ENCODE measurements at places on chromosomes 7 and 10.

GRCh38 chr10:110612629-110613028 lies 31.5 kb upstream of the RBM20 start:
- DNase-seq: no peak

GRCh38 chr10:46250481-46250880 lies 36.3 kb upstream of the ANTXRL start:
- no peak for DNase-seq

DNA sequence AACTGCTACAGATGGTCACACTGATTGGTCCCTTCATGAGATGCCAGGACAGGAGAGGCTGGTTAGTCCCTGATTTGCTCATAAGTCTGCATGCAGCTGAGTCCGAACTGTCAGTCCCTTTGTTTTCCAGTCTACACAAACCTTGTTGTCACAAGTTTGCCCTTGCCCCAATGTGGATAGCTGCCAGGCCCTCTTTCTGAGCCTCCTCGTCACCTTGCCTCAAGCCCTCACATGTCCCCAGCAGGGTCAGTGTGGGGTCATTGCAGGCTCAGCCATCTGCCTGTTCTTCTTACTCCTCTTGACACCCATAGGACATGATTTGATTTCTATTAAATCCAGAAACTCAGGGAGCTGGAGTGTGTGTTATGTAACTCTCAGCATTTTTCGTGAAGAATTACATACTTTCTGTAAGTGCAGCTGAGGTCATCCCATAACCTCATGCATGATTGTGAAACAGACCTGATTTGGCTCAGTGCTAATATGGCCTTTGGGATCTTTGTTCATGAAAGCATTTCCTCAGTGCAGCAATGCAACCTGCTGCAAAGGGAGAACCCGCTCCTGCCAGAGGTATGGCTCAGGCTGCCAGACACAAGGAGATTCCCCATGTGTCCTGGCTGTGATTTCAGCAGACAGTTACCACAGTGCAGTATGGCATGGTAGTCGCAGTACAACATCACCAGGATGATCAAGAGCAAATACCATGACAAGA lies 70.0 kb upstream of the ZMIZ2 start:
- no peak for DNase-seq

- DNase-seq: no peak
Measured at GRCh38 chr10:130021383-130021950, 57.4 kb upstream of the EBF3 start.

DNA sequence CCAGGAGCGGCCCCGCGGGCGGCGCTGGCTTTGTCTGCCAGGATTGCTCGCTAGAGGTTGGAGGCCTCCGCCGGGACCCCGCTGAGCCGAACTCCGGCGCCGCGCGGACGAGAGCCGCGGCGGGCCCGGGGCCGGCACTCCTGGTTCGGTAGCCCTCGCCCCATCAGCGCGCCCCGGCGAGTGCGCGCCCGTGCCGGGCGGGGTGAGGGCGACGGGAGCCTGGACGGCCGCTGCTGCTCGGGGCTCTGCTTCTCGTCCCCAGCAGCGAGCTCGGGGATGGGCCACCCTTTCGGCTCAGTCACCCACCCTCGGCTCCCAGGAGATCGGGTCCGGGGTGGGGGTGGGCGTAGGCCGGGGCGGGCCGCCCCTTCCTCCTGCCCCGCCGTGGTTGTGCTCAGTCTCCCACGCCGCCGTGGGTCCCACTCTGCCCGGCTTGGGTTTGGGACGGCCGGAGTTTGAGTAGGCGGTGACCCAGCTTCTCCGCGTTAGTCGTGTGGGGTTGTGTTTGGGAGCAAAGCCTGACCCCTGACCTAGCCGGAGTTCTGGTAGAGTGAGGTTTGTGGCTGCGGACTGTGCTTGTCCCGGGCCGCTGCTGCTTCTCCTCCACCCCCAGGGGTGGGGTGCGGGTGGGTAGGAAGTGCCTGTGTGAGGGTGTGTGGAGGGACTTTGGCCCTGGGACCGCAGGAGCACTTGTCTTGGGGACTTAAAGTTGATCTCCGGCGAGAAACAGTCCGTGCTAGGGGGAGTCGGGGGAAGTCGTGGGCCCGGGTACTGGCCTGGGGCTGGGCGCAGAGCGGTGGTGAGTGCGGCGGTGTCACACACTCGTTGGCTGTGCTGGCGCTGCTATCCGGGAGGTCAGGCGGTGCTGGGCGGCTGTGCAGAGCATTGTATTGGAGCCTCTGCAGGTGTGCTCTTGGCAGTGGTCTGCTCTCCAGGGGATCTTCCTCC lies 677 bp downstream of the TSPAN14 start:
- no peak for DNase-seq

DNA sequence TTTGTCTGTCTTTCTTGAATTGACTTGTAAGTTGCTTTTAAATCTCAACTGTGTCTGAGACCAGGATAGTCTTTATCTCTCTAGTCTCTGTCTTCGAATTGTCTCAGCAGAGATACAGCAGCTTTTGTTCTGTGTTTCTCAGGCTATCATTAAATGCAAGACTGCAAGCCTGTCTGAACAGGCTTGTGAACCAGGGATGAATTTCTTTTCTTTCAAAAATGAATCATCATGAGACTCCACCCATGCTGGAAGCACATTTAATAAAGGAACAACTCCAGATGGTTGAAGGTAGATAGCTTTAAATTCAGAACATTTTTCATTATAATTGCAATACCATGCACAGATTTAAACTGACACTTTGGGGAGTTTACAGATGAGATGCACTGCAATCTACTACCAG lies 155.9 kb downstream of the SEC23IP start:
- peak; percentile 36 for DNase-seq

GRCh38 chr7:42046483-42046882 lies 190.5 kb downstream of the GLI3 start:
- no peak for DNase-seq

- DNase-seq: peak; percentile 28
Measured at GRCh38 chr10:128567551-128567950, 441.3 kb upstream of the MKI67 start.

DNA sequence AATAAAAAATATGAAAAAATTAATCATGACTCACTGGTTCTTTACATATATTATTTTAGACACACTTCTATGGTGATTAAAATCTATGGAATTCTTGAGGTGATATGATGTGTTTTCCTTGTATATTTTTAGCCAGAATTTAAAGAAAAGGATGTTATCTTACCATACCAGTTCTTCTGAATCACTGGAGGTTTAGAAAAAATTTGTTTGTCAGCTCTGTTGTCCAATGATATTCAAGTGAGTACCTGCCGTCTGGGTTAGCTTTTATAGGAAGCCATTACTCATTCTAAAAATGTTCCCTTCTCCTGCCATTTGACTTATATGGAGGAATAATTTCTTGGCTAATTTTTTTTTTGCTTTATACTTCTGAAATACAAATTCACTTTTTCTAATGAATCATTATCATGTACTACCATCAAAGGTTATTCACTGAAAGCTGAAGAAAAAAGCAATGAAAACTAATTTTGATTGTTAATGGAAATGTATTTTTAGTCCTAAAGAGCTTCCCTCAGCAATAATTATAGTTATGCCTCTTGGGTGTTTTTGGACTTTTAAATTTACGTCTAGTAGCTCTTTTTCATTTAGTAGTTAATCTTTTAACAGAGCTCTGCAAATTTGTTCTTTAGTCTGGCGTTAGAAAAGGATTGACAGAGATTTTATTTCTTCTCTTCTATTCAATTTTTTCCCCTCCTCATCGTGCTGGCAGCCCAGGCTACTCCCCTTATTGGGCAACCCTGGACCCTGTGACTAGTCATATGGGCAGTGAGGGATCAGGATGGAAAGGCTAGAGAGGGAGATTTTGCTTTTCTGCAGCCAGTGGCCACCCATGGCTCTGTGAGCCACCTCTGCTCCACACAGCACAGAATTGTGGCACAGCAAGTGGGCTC lies 434.2 kb downstream of the LRMDA start:
- no peak for DNase-seq

DNA sequence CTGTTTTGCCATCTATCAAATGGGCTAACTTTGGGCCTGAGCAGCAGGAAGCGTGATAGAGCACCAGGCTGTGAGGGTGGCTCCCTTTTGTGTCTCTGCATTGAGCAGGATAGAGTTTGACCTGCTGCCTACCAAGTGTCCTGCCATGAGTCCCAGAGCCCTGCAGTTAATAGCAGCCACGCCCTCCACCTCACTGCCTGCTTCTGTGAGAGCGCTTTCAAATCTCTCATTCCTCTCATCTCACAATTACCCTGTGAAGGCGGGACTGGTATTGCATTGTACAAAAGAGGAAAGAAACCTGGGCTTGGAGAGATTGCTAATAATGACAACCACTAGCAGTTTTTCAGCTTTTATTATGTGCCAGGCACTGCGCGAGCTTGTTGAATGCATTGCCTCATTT lies 39.9 kb downstream of the UNC5B start:
- no peak for DNase-seq

- DNase-seq: no peak
Measured at GRCh38 chr10:63812501-63812900, 291.3 kb downstream of the REEP3 start.

- DNase-seq: no peak
Measured at GRCh38 chr10:25820874-25821273, 113.2 kb upstream of the MYO3A start.

DNA sequence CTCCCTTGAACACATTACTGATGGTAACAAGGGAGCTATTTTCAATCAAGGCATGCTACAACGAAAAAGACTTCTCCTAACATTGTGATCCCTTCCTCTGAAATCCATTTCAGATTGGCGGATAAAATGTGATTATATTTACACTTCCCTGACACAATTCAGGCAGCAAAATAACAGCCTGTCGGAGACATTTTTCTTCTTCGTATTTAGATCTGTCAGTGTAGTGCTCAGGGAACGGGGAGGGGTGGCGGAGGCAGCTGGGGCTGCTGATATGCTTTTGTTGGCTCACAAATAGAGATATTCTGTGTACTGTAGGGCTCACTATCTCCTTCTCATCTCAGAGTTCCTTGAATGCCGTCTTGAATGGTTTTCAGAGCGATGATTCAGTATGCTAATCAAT lies 1261.7 kb upstream of the AUTS2 start:
- no peak for DNase-seq

DNA sequence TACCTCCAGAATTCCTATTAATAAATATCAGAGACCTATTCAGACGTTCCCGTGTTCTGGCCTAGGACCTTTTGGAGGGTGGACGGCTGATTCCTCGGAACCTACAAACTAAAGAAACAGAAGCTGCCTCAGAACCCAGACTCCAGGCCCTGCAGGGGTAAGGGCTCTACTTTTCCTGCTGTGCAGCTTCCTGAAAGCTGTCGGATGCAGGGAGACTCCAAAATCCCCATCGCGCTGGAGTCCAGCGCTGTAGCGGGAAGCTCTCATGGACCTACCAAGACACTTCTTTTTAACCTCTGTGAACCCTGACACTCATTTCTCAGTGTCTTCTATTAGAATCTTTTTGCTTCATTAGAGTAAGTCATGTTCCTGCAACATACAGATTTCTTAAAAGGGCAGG lies 244.5 kb upstream of the PITRM1 start:
- no peak for DNase-seq

GRCh38 chr10:103519798-103520197 lies 26.3 kb downstream of the NEURL1 start:
- no peak for DNase-seq

DNA sequence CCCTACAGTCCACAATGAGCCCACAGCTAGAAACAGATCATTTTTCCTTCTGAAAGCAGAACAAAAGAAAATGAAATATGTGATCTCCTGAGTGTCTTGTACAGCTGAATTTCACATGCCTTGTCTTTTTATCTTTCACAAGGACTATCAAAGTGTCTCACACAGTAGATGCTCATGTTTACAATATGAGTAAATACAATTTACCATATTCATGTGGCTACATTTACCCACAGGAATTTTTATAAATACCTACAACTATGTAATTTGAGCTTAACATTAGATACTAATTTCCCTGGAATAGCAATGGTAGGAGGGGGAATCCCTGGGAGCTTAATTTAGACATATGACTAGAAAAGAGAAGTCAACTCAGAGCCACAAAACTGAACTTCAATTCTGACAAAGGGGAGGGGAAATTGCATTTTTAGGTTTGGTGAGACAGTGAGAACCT lies 186.2 kb downstream of the MACC1 start:
- DNase-seq: no peak

GRCh38 chr7:133582766-133583523 lies 330.1 kb downstream of the EXOC4 start:
- DNase-seq: no peak

DNA sequence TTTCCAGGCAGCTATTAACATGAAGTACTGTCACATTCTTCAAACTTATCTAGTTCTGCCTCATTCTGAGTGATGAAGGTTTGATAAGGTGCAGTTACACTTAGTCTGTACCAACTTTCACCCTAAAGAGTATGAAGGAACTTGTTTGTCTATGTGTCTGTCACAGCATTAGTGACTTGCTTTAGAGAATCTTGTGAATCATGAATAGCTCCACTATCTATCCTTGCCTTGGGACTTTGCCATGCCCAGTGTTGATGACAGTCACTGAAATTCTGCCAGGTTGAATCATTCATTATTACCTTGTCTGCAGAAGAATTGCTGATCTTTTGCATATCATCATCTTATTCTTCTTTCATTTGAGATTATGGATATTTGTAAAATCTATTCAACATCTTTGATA lies 50.9 kb upstream of the A1CF start:
- DNase-seq: no peak

- no peak for DNase-seq
Measured at GRCh38 chr7:17467386-17467945, 169.0 kb downstream of the AHR start.

DNA sequence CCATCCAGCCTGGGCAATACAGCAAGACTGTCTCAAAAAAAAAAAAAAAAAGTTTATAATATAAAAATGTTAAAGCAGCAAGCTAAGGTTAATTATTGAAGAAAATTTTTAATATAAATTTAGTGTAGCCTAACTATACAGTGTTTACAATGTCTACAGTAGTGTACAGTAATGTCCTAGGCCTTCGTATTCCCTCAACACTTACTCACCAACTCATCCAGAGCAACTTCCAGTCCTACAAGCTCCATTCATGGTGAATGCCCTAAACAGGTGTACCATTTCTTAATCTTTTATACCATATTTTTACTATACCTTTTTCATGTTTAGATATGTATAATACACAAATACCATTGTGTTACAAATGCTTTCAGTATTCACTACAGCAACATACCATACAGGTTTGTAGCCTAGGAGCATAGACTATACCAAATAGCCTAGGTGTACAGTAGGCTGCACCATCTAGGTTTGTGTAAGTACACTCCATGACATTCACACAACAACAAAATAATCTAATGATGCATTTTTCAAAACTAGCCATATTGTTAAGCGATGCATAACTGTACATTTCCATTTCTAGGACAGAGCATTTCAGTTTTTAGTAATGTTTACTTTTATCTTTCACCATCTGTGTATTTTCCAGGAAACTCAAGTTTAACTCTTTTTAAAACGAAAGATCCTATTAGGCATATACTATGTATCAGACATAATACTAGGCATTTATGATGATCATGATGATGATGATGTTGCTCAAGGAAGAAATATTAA lies 43.3 kb downstream of the CNOT4 start:
- DNase-seq: no peak

DNA sequence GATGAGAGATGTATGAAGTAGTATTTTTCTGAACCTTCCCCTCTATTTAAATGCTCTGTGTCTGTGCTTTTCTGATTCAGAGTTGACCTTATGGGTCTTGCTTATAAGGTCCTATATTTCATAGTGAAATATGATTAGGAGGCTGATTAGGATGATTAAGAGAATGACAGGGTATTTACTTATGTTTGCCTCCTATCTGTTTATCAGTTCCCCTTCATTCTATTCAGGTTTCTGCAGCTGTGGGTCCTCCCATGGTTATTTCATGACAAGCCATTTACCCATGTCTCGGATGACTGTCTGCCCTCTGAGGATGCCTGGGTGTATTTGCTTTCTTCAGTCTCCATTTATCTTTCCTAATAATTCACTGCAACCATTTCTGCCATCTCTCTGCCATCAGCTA lies 16.9 kb downstream of the RPA3 start:
- DNase-seq: no peak

GRCh38 chr7:116259156-116259870 lies 49.0 kb downstream of the TES start:
- DNase-seq: no peak

Data from NCI-H1694 (cell line).